H7 (cell line): ENCODE measurements at places on chromosomes 16 and 17.
A peak's percentile ranks its signal among the peaks of the same experiment; 100 is the strongest.

- peak; percentile 42 for DNase-seq
These were observed 775 bp downstream of the SPIRE2 start for GRCh38 chr16:89828870-89829629.

- peak; percentile 59 for DNase-seq
These were observed 25.7 kb downstream of the C17orf100 start for GRCh38 chr17:6677158-6677831.

- DNase-seq = peak; percentile 89
These were observed 23.8 kb downstream of the SPHK1 start for GRCh38 chr17:76408037-76408849.

GRCh38 chr17:30117675-30118081 lies 1.1 kb downstream of the NSRP1 start:
- DNase-seq = no peak

GRCh38 chr16:48580925-48581500 lies 29.0 kb downstream of the N4BP1 start:
- DNase-seq = no peak

DNA sequence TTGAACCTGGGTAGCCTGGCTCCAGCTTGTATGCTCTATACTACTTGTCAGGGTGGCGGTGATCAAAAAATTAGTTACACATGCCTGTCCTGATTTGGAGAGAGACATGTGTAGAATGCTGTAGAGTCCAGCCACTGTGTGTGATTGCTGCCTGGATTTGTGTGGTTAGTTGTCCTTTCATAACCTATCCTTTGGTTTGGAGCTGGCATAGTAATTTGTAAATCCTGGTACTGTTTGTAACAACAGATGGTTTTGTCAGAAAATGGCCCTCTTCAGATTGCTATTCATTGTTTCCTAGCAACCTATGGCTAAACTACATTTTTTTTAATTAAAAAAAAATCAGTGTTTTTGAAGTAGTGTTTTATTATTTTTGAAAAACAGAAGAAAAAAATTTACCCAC lies 30.5 kb downstream of the ETV4 start:
- no peak for DNase-seq

GRCh38 chr16:73737637-73738036 lies 559.0 kb upstream of the PSMD7 start:
- no peak for DNase-seq

GRCh38 chr17:74532115-74532514 lies 840 bp upstream of the CD300LB start:
- DNase-seq = peak; percentile 69

GRCh38 chr17:13594310-13594709 lies 7.4 kb downstream of the HS3ST3A1 start:
- DNase-seq = no peak

GRCh38 chr17:55845385-55845784 lies 94.5 kb downstream of the PCTP start:
- DNase-seq = peak; percentile 85

DNA sequence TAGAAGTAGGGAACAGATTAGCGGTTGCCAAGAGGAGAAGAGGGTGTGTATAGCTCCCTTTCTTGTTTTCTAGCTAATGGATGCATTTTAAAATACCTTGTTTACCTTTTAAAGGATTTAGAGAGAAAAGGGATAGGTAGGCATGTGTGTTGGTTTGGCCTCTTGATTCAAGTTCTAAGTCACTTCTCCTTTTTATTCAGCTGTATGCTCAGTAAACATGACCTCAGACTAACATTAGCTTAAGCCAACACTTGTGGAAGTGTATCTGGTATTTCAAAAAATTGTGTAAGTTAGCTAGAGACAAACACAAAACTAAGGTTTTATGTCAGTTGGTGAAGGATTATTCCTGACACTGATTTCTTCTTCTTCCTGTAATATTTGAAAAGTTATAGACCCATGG lies 204.1 kb upstream of the NOG start:
- no peak for DNase-seq

DNA sequence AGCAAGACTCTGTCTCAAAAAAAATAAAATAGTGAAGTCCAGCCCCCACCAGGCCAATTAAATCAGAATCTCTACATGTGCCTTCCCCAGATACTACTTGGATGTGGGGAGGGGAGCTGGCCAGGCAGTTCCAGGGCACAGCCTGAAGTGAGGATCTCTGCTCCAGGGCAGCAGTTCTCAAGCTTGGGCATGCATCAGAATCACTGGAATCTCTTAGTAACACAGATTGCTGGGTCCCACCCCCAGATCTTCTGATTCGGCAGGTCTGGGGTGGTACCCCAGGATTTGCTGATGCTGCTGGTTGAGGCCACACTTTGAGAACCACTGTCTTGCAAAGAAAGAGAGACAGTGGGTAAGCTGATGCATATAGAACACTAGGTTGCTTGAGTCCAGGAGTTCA lies 8.3 kb upstream of the CDH5 start:
- no peak for DNase-seq

DNA sequence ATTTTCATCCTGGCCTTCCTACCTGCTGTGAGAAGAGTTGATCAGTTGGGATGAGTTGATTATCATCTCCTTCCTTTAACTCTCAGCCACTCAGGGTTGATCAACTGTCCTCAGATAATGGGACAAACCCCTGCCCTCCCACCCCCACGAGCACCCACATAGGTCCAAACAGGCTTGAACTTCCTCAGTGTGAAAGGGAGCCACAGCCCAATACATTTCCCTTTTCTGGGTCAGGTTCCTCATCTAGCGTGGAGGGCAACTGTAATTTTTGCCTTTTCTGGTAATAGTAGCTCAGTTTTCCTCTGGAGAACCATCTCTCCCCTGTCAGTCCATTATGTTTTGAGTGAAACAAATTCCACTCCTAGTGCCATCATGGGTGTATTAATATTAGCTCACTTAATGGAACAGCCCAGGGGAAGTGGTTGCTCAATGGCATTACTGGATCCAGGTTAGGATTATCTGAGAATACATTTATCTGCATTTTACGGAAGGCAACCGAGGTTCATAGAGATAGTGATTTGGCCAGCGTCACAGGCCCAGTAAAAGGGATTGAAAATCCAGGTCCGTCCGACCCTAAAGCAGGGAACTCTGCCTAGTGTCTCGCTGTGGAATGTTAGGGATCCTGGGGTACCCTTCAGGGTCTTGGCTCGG lies 476 bp upstream of the LPCAT2 start:
- no peak for DNase-seq

DNA sequence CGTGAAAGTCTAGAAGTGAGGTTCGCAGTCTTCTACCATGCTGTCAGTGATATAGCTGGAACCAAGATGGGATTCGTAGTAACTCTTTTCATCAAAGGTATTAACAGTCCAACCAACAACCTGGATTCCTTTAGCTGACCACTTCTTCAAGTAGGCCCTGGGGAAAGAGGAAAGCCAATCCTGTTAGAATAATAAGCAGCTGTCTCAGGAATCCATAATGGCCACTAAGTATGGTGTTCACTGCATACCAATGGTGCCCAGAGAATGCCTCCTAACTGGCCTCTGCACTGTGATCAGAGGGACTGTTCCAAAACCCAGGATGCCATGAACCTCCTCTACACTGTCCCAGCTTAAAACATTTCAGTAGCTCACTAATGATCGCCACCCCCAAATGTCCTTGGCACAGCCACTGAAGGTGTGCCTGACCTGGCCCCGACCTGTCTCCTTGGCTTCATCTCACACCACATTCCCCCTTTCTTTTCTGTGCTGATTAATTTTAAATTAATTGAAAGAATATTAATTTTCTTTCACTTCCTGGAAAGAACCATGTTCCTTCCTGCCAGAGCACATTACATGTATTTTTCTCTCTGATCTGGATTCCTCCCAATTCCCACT lies 18.3 kb downstream of the GDE1 start:
- no peak for DNase-seq

DNA sequence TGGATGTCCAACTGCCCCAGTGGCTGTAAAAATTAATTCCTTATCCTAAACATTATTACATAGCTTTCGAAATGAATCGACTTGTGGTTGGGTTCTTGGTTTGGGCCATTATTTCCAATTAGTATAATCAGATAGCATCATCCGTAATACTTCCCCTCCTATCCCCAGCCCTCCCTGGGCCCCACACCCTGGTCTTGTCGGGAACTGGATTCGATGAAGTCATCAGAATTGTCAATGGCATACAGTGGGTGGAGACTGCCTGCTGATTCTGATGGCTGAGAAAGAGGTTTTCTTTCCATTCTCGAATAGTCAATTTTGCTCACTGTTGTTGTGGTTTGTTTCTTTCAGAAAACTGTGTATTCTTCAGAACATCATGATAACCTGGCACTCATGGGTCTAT lies 395.1 kb downstream of the SEC14L1 start:
- DNase-seq = no peak

GRCh38 chr16:24841291-24841690 lies 4.5 kb upstream of the SLC5A11 start:
- no peak for DNase-seq

DNA sequence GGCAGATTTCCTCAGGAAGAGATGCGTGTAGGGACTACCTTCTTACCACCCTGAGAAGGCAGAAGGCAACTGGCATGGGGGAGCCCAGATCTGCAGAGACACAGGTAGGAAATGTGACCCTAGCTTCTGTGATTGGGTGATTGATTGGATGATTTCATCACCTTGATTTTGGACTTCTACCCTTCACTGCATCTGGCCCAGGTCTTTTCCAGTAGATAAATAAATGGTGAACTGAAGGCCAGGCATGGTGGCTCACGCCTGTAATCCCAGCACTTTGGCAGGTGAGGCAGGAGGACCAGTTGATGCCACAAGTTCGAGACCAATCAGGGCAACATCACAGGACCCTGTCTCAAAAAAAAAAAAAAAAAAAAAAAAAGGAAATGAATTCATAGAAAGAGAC lies 14.7 kb upstream of the SMURF2 start:
- DNase-seq = no peak

GRCh38 chr17:56121191-56122051 lies 31.9 kb upstream of the ANKFN1 start:
- DNase-seq = peak; percentile 27

DNA sequence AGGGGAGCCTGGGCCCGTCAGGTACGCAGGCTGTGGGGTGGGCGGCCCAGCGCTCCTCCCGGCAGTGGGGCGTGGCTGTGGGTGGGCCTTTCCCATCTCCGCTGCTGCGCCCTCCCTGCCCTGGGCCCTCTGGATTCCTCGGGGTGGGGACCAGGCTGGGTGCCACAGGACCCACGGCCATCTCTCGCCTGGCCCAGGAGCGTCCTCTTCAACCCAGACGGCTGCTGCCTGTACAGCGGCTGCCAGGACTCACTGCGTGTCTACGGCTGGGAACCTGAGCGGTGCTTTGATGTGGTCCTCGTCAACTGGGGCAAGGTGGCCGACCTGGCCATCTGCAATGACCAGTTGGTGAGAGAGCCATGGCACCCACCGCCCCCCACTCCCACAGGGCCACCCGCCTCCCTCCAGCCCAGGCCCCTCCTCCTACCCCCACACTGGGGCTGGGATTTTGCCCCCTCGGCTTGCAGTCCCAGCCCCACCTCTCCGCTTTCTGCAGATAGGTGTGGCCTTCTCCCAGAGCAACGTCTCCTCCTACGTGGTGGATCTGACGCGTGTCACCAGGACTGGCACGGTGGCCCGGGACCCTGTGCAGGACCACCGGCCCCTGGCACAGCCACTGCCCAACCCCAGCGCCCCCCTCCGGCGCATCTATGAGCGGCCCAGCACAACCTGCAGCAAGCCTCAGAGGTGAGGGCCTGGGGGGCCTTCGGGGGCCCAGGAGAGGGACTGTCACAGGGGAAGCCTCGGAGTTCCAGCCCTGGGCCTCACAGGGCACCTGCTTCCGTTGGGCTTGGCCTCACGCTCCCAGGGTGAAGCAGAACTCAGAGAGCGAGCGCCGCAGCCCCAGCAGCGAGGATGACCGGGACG lies 17.2 kb downstream of the KATNB1 start:
- no peak for DNase-seq

GRCh38 chr16:15650698-15651171 lies 690 bp downstream of the NDE1 start:
- DNase-seq = peak; percentile 72

DNA sequence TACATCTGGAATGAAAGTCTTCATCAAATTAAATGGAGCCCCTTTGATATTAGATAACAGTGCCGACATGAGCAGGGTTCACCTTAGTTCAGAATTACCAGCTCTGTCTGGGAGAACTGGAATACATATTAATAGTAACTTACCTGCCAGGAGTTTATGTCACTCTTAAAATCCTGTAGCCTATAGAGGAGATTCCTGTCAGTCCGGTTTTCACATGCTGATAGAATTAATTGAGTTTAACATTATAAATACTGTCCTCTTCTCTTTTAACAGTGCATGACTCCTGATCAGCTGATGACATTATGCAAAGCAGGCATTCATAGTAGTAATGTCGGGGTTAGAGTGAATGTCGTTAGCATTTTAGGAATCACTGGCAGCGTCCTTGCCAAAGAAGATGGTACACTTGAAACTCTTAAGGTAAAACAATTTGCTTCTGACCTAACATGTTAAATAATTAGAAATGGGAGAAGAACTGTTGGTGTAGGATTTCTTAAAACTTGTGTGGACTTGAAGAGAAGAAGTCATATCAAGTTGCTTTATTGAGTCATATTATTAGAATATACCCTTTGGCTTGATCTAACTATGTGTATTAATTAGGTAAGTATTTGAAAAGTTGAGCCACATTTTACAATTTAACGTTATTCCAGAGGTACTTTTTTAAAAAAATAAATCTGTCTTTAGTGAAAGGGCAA lies 34.3 kb downstream of the HEATR3 start:
- DNase-seq = no peak

GRCh38 chr17:55390364-55390977 lies 31.2 kb downstream of the MMD start:
- DNase-seq = no peak

DNA sequence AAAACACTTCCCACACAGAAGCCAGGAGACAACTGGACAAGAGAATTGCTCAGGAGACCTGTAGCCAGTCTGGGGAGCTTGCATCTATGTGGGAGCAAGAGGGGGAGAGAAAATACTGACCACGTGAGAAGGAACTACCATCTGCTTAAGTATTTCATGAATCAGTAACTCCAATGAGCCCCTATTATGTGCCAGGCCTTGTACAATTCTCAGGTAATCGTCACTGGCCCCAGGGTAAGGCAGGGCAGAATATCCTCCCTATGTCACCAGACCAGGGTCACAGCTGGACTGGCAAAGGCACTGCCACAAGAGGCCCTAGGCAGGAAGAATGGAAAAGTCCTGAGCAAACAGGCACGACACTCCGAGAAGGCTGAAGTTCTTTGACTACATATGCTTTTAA lies 25.9 kb downstream of the USP7 start:
- no peak for DNase-seq

DNA sequence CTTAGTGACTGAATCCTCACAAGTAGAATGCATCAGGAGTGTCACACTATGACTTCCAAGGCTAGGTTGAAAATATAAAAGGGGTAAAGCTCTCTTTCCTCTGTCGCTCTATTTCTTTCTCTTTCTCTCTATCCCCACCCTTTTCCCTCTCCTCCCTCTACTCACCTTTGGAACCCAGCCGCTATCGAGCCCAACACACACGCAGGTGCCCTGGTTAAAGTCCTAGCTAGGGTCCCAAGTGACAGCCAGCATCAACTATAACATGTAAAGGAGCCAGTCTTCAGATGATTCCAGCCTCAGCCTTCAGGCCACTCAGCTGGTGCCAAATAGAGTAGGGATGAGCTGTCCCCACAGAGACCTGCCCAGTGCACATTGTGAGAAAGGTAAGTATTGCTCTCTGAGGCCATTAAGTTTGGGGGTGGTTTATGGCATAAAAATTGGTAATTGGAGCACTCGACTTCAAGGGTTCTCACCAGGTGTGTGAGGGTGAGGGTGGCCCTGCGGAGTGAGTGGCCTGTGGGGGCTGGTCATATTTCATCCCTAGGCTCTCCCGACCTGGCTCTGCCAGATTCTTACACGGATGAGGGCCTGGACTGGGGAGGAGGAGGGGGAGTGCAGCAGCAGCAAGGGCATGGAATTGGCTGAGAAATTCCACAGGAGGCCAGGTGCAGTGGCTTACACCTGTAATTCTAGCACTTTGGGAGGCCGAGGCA lies 14.9 kb upstream of the C16orf54 start:
- DNase-seq = no peak
